ENCODE measurements at places on chromosomes 4 and X.

GRCh38 chr4:7985891-7986441 is 46.3 kb upstream of the AFAP1 start:
- H3K4me3 ChIP-seq: peak overlapping the region; percentile 30
- H3K27me3 ChIP-seq: no peaks in the 10 kb centered on the region
- H3K27ac ChIP-seq: no peak overlapping the region
- H3K36me3 ChIP-seq: no peaks in the 10 kb centered on the region

DNA sequence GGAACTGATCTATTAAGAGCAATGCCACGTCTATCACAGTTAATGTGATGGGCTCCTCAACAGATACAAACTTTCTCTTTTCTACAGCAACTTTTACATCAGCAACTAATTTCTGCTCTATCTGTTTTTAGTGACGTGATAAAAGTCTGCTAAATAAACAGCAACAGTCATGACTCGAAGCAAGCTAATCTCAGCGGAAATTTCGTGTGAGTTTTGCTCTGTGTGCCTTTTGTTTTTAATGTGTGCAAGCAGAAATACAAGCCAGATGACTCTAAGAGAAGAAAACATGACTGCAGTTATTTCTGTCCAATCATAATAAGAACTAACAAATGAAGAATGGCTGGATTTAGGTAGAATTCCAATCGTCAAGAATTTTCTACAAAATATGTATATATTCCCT is 214.3 kb downstream of the LDB2 start:
- no peaks in the 10 kb centered on the region for H3K36me3 ChIP-seq
- H3K27ac ChIP-seq: no peak overlapping the region
- no peaks in the 10 kb centered on the region for H3K27me3 ChIP-seq
- no peak for DNase-seq

- H3K36me3 ChIP-seq: no peaks in the 10 kb centered on the region
- DNase-seq: no peak
- peak overlapping the region; percentile 56 for H3K4me3 ChIP-seq
- H3K4me1 ChIP-seq: peaks cover 25% of the 10 kb centered on the region
Observed at GRCh38 chrX:7149411-7149810, 1.5 kb upstream of the PUDP start.

DNA sequence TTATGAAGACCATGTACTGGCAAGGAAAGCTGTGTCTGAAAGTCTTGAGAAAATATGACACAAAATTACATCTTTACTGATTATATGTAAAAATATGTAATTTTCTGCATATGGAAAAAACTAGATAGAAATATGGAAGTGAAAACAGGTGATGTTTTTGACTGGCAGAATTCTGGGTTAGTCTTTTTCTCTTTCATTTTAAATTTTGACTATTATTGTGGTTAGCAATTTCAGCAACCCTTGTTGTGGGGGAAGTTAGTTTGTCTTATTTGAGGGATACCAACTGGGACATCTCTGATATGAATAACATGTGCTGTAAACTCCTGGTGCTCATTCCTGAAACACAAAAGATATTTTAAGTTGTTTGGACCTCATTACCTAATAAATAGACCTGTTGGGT is 49.9 kb upstream of the CPEB2 start:
- no peaks in the 10 kb centered on the region for H3K36me3 ChIP-seq
- no peaks in the 10 kb centered on the region for H3K27me3 ChIP-seq
- no peak for DNase-seq
- H3K4me1 ChIP-seq: no peaks in the 10 kb centered on the region

DNA sequence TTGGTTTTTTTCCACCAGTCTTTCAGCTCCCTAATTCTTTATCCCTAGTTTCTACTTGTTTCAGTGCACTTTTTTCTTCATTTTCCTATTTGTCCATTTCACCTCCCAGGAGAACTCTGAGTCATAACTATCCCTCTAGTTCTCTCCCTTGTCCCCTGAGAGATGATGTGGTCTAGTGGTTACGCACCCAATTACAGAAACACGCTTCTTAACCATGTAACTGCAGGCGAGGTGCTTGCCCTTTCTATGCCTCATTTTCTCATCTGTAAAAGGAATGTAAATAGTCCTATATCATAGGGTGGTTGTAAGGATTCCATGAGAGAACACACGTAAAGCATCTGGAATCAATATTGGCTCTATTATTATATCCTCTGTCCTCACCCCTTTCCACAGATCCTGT is 8.8 kb upstream of the GRPR start:
- no peaks in the 10 kb centered on the region for H3K27me3 ChIP-seq
- H3K4me1 ChIP-seq: peaks cover 6% of the 10 kb centered on the region
- no peaks in the 10 kb centered on the region for H3K36me3 ChIP-seq
- H3K4me3 ChIP-seq: no peak overlapping the region

DNA sequence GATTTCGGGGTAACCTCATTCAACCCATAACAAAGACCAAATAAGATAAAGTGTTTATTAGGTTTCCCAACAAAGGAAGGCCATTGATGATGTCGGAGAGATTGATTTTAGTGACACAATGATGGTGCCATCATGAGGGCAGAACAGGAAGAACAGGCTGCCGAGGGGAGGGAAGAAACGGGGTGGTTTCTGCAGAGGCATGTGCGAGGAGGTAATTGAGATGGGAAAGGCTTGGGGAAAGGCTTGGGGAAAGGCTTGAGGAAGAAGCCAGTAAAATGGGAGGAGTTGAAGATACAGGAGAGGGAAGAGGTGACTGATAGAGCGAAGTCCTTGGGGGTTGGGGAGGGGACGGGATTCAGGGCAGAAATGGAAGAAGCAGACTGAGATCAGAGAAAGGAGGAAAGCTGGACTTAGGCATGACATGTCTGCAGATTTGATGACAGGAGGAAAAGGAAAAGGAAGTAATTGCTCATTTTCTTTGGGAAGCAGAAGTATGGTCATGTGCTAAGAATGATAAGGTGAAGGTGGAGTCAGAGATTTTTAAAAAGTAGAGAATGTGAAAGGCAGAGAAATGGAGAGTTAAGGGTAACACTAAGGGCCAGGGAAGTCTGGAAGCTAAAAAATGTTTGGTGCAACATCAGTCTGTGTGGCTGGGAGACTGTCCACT is 6.0 kb downstream of the HPSE start:
- H3K27me3 ChIP-seq: peaks cover 15% of the 10 kb centered on the region
- no peak for DNase-seq
- peak overlapping the region; percentile 75 for H3K27ac ChIP-seq
- peaks cover 8% of the 10 kb centered on the region for H3K36me3 ChIP-seq

Data from type B pancreatic cell (in vitro differentiated cells).